Ureter (tissue), 1 donor: ENCODE measurements at places on chromosomes 4 and X. TPM values are rescaled to one million over a fixed set of nuclear protein-coding genes. Genes with fewer than 3 reads are reported as not detected.
A peak's percentile ranks its signal among the peaks of the same experiment; 100 is the strongest.

GAGE13 gene
- total RNA-seq, result not detected

JAKMIP1 gene
- 0.29 TPM for total RNA-seq

MMRN1 gene
- total RNA-seq, result 32.3 TPM

MAGEA8 gene
- not detected for total RNA-seq

DNA sequence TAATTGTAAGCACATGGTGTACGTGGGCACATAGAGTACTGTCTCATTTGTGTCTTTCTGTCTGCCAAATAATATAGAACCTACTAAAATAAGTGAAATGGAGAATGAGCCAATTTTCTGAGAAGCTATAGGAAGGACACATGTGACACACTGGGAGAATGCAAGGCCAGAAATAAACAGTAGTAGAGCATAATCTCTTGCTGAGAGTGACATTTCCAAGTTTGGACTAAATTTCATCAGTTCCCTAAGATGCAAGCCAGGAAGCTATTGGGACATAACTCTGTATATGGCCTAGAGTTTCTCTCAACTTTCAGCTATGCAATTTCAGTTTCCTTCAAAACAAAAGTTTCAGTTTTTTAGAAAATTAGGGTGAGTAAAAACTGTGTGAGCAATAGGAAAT lies 638.7 kb downstream of the PCDH18 start:
- DNase-seq, result no peak

- no peak for DNase-seq
These were observed 3.9 kb downstream of the TMEM33 start for GRCh38 chr4:41939016-41939626.

DNA sequence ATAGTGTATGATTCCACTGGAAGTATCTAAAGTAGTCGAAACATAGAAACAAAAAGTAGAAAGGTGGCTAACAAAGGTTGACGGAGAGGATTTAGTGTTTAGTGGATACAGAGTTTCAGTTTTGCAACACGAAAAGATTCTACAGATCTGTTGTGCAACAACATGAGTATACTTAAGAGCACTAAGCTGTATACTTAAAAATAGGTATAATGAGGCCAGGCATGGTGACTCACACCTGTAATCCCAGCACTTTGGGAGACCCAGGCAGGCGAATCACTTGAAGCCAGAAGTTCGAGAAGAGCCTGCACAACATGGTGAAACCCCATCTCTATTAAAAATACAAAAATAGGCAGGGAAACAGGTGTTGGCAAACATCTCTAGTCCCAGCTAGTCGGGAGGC lies 7.9 kb upstream of the ATRX start:
- DNase-seq, result no peak

- no peak for DNase-seq
These were observed 204.0 kb downstream of the SCFD2 start for GRCh38 chr4:53161787-53162433.

DNA sequence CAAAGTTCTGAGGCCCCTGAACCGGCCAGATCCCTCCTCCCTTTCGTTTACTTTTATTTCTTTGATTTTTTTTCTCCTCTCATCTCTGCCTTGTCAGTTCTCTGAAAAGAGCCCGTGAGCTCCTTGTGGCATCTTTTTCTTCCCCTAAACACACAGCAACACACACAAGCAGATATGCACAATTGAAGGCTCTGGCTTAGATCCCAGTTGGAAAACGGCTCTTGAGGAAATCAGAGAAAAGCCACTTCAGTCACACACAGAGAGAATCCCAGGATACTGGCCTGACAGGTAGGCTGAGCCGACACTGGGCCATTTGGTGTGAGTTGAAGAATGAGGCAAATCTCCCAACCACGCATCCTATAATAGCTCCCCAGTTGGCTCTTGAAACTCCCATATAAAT lies 12.9 kb downstream of the DIPK2B start:
- no peak for DNase-seq

DNA sequence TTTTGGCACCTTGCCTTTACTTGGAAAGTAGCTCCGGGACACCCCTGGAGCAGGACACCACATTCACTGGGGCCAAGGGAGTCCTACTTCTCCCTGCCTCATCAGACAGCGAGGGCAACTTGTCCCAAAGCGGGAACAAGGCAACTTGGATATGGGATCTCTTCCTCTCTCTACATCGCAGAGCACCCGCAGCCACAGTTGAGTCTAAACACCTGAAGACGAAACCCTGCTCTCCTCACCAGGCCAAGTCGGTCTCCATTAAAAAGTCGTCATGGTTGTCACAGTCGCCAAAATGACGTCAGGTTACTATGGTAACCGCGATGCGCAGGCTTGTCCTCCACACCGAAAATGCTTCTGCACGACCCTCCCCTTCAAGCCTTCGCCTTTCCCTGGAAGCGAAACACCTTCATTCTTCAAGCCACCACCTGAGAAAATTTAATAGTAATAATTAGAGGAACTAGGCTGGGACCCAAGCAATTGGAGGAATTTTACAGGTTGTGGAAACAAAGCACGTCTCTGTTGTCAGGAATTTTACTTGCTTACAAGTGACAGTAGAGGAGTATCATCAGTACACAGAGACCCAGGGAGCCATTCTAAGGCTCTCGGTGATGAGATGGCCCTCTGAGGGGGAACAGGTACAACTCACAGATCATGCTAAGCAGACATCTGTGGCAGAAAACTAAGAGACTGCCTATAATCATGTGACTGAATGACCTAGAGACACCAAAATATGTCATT lies 30.5 kb upstream of the TCEAL4 start:
- DNase-seq, result peak; percentile 68

GRCh38 chr4:167934216-167934615 lies 158.1 kb upstream of the ANXA10 start:
- no peak for DNase-seq

GRCh38 chr4:138522366-138522765 lies 280.2 kb upstream of the SLC7A11 start:
- DNase-seq, result no peak

DNA sequence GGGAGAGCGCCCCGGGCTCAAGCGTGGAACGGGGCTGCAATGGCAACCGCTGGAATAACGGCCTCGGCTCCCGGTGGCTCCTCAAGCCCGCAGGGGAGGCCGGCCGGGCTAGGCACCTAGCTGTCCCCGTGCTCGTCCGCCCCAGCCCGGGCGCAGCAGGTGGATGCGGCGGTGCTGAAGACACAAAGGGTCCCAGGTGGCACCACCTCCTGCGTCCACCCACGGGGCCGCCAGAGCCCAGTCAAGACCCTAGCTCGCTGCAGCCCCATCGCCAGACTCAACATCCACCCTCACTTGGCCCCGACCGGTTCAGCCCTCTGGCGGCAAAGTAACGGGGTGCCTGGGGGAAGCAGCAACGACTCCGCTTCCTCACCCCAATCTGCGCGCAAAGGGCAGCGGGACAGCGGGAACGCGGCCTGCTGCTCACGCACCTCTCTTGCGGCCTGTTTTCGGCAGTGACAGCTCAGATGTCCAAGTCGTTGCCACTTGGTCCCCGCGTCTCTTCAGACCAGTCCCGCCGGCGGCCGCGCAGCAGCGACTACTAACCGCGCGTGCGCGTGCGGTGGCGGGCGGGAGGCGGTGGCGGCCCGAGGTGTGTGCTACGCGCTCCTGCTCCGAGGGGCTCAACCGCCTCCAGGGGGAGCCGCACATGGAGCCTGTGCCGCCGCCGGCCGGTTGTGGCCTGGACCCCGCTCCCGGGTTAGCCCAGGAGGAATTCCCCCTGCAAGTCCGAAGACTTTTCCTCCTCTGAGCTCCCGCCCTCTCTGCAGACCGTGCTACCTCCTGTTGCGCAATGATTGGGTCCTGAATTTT lies at the start of gene CLGN:
TSS of gene CLGN (minus strand) at position 543 of the 813 bp plus-strand sequence. CDS start 14,570 bp downstream, outside the sequence.
- DNase-seq, result peak; percentile 51

DNA sequence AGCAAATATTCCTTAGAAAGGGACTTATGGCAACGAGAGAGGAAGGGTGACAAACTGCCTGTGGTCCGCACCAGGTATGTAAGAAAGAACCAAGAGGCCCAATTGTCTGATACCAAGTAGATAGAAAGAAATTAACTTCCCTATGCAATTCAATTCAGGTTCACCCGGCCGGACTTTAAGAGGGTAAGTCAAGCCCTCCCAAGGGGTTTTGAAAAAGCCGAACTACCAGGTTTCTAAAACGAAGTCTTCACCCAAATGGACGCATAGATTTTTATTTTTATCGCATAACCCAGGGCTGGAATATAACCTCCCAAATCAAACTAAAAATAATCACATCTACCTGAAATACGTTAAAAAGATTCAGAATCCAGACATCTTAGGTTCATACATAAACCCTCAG lies 1.6 kb upstream of the MAB21L2 start:
- no peak for DNase-seq

- no peak for DNase-seq
These were observed 125.7 kb downstream of the ZC4H2 start for GRCh38 chrX:64850371-64851082.

DNA sequence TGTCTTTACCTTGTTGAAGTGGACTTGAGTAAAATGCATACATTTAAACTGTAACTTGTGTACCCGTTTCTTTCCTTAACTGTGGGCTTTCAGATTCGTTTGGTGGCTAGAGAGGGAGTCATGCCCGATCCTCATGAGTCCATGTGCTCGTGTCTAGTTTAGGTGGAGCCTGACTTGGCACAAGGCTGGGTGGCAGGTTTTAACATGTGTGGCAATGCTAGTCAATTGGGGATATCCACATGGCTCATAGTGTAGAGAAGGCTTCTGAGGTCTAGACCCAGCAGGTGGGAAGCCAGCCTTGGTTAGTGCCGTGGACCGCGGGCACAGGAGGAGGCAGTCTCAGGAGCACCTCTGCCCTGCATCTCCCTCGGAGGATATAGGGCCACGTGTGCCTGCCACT lies 48.5 kb upstream of the CLCN4 start:
- no peak for DNase-seq

GRCh38 chrX:71454222-71454621 lies 78.7 kb upstream of the OGT start:
- DNase-seq, result no peak

GRCh38 chr4:41504167-41504818 lies 33.7 kb upstream of the LIMCH1 start:
- DNase-seq, result no peak

GRCh38 chr4:122692641-122693520 lies 39.6 kb upstream of the BBS12 start:
- no peak for DNase-seq
